ENCODE measurements at places on chromosomes 11 and 22.

DNA sequence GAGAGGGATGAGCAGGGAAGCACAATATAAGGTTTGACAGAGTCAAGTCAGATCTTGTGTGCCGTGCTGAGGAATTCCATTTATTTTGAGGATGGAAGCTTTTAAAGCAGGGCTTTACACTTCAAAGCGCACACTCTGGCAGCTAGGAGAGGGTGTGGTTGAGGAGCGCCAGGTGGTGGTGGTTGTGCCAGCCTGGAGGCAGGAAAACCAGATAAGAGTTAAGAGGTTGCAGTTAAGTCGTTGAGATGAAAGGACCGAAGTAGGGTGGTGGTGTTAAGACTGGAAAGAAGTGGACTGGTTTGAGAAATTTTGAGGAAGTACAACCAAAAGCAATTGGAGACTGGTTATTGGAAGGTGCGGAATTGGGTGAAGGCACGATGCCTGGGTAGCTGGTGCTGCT is 231.6 kb upstream of the TBCEL start:
- no peak for DNase-seq

DNA sequence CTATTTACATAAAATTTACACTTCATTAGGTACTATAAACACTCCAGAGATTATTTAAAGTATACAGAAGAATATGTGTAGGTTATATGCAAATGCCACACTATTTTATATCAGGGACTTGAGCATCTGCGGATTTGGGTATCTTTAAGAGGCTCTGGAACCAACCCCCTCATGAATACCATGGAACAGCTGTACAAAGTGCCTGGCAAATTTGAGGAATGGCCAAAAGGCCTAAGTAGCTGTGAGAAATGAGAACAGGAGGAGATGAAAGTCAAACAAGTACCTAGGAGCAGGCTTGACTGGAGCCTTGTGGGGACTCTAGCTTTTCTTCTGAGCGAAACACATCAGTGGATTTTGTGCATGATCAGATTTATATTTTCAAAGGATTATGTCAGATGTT is 149.3 kb downstream of the RBFOX2 start:
- DNase-seq = no peak

- DNase-seq = no peak
These were observed 905.6 kb downstream of the DLG2 start for GRCh38 chr11:84721561-84721961.

DNA sequence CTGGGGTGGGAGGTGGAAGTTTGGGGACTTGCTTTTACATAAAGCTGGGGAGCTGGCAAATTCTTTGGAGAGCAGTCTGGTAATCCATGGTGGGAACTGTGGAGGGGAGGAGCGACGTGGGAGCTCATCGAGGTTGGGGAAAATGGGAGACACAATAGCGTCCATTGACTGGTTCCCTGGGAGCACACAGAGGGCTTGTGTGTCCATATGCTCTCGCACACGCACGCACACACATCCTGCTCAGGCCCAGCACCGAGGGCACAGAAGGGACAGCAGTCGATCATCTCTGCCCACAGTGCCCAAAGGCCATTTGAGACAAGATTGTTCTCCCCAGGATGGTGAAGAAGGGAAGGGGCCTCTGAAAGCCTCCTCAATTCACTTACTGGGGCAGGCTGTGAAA is 53.7 kb downstream of the FBXO7 start:
- no peak for DNase-seq

GRCh38 chr22:42134100-42135020 is 3.8 kb upstream of the CYP2D6 start:
- no peak for DNase-seq
